ENCODE measurements at places on chromosomes 7 and 10.

DNA sequence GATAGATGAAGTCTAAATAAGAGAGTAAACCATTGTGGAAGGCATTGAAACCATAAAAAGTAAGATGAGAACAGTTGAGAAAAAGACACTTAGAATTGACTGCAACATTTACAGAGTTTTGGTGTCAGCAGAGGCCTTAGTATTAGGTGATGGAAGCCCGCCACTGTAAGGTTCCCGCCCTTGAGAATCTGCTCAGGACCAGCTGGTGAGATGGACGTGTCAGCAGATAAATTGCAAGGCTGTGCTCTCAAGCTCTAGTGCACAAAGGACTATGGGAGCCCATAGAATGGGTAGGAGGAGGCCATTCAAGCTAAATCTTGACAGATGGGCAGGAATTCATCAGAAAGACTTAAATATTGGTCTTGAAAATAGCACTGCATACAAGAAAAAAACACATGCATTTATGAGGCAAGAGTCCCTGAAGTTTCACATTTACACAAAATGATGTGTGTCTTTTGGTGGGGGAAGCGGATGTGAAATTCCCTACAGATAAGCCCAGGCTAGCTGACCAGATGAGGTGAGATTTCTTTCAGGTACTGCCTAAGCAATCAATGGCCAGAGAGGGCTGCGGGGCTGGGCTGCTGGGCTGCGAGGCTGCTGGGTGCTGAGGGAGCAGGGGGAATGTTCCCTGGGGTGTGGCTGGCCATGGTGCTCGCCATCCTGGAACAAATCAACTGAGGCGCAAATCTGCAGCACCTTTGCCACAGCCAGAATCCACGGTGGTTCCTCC, 42.5 kb downstream of the SYPL1 start:
- DNase-seq, result no peak

GRCh38 chr7:130298544-130299326, 5.8 kb downstream of the CPA4 start:
- no peak for DNase-seq

GRCh38 chr7:19378345-19378714, 233.1 kb upstream of the FERD3L start:
- DNase-seq, result no peak

DNA sequence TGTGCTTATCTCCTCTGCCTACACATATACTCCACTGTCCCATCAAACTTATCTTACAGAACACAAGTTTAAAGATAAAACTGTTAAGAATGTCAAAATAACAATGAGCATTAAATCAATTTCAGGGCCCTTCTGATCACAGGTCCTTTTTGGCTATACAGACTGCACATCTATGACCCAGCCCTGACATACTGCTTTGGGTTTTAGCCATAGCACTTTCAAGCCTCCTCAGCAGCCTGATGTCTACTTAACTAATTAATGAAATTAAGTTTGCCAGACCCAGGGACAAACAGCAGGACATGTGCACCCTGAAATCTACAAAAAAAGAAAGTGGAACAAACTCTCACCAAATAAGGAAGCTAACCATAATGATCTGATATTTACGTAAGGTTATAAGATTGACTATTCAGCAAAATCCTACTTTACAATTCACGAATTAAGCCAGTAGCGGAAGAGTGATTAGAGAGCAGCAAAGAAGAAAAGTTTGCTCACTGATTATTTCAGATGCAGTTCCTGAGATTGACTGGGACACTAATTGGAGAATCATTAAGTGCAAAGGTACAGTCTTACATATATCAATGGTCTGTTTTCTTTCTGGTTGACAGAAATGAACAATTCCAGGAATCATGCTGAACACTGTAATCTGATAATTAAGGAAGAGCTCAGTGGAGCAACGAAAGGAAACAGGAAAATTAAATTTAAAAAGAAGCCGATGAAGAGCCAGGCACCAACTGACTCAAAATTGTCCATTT, 669.3 kb upstream of the LRRN3 start:
- no peak for DNase-seq

GRCh38 chr10:114073395-114074186, 29.9 kb downstream of the ADRB1 start:
- DNase-seq, result no peak

GRCh38 chr10:80448209-80448942, 5.7 kb upstream of the TSPAN14 start:
- no peak for DNase-seq

DNA sequence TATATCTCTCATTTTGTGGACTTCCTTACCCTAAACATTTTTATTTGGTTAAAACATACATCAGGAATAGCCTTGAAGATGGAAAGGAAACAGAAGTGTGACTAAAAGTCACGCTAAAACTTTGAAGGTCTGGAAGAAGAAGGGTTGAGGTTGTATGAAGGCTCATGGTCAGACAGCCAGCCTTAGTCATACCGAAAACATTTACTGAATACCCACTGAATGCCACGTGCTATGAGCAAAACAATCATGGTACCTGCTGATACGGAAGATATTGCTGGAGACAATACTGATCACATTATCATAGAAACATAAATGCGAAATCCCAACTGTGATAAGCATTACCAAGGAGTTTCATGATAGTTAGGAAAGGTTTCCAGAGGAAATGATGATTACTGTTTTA, 64.0 kb downstream of the PDZD8 start:
- no peak for DNase-seq

GRCh38 chr10:102869258-102870198, at the start of gene AS3MT:
TSS of gene AS3MT (plus strand) at chr10:102869470. CDS start at chr10:102869593, 123 bp downstream.
- peak; percentile 25 for DNase-seq

DNA sequence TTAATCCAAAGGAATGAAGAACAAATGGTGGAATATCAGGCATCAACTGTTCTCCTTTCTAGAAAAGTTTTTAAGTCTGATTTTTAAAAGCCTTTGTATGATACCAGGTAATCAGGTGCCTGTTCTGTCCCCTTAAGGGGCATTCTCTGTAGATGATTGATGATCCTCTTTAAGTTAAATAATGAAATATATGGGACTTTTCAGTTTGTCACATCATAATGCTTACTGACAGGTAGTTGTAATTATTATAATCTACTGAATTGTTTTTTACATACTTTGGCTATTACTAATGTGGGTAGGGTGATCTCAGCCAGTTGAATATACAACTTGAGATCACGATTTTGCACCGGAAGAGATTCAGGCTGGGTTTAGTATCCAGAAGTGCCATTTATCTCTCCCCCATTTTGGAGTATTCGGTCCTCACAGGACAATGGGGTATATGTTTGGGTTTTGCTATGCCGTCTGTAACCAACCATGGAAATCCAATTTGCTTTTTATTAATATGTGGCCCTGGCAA, 330.2 kb downstream of the BICC1 start:
- no peak for DNase-seq

DNA sequence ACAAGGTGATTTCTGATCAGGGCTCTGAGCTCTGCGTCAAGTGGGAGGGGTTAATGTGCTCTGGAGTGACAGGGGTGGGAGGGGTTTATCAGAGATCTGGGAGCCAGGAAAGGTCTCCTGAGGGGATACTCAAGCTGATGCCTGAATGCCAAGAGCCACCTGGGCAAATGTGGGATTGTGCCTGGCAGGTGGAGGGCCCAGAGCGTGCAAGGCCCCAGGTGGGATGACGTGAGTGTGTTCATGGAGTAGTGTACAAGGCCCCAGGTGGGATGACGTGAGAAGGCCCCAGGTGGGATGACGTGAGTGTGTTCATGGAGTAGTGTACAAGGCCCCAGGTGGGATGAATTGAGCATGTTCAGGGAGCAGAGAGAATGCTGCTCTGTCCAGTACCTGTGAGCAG, 610.3 kb downstream of the PTPRN2 start:
- DNase-seq, result no peak

- no peak for DNase-seq
These were observed 415.8 kb upstream of the SEMA3A start for GRCh38 chr7:84610390-84610789.

DNA sequence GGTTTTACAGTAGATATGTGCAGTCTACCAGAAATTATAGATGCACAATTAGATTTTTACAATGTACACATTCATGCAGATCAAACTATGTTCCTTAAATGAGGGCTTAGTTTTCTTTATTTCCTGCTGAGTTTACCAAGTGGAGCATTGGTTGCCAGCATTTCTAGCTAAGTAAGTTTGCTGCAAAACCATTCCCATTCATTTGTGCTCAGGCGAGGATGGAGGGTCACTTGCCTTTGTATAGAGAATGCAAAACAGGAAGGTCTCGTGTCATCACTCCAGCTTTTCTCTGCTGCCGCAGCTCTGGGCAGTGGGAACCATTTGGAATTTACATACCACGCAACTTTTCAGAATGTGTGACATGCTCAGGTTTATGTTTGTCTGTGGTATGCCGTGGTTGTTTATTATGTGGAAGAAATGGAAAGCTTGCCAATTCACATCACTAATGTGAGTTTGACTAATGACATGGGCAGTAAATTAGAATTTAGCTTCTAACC, 198.6 kb downstream of the TRIL start:
- DNase-seq, result no peak

GRCh38 chr10:58158806-58159205, 108.9 kb downstream of the IPMK start:
- no peak for DNase-seq

DNA sequence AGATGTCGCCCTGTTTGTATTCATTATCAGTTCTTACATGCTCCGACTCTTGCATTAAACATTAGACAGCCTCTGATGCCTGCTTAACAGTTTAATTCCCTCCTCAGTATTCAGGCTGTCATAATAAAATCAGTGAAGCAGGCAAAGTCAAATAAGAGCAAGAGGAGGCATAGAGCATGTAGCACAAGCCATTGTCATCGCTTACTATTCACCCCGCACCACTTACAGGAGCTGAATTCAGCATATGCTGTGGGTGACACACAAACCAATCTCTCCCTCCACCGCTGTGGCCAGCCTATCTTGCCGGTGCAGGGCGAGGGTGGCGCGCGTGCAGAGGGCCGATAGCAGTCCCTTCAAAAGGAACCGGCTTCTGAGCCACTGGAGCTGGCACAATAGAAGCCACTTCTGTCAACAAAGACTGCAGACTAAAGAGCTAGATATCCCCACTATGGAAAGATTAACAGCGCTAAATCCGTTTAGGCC, 433.2 kb upstream of the MGMT start:
- DNase-seq, result no peak

- peak; percentile 3 for DNase-seq
These were observed 27.6 kb downstream of the SDHAF3 start for GRCh38 chr7:97145068-97145467.

GRCh38 chr7:50690541-50691011, 92.1 kb downstream of the GRB10 start:
- no peak for DNase-seq

DNA sequence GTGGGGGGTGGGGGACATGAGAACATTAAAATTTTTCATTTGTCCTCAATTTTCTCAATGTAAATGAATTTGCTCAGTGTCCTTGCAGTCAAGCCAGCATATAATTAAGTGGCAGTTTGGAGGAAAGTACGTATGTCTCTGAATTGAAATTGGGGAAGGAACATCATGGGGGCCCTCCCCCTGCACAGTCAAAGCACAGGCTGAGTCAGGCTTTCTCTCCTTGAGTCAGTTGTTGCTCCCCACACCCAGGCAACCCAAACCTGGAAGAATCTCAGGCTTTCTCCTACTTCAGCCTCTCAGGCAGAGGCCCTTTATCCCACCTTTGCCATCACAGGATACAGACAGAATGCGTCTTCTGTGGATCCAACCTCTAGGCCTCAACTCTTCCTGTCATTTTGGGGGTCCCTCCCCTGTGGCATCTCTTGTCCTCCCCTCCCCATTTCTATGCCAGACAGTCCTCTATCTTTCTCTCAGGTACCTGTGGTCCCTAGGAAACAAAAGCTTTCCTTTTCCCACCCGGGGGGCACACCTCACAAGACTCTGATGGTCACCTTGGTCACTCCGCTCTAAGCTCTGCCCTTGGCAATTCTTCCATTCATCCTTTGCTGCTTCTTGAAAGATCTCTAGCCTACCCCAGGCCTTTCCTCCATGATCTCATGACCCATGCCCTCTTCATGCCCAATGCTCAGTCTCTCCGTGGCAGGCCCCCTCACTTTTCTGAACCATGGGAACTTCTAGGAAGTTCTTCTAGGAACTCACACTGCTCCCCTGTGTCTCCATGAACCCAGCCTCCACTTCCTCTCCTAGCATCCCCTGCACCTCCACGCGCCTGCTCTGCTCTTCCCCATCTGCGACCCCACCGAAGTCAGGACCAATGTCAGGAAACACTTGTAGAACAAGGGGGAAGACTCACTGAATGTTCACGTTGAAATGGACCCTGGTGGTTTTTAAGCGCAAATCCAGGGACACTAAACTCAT, 40.4 kb downstream of the CREB3L2 start:
- DNase-seq, result no peak

- DNase-seq, result no peak
These were observed 837 bp downstream of the SLC29A3 start for GRCh38 chr10:71319800-71320392.

- no peak for DNase-seq
These were observed 18.8 kb downstream of the ZNF282 start for GRCh38 chr7:149214020-149214720.

DNA sequence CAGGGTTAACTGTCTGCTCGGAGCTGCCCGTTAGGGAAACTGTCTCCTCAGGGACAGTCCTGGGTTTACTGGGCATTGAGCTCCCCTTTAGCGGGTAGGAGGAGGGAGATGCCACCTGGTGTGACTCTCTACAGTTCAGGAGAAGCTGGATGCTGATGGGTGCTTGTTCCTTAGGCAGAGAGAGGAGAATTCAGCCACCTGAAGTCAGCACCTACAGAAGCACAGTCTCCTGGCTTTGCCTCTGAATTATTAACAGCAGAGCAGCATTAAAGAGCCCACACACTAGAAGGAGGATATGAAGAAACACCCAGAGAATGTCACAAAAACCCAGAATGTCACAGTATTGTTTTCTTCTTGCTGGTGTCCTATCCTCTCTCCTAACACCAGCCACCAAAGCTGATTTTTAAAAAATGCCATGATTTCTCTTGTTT, 696 bp downstream of the GIMAP4 start:
- no peak for DNase-seq

- no peak for DNase-seq
These were observed 293.3 kb downstream of the USP6NL start for GRCh38 chr10:11317936-11318670.

DNA sequence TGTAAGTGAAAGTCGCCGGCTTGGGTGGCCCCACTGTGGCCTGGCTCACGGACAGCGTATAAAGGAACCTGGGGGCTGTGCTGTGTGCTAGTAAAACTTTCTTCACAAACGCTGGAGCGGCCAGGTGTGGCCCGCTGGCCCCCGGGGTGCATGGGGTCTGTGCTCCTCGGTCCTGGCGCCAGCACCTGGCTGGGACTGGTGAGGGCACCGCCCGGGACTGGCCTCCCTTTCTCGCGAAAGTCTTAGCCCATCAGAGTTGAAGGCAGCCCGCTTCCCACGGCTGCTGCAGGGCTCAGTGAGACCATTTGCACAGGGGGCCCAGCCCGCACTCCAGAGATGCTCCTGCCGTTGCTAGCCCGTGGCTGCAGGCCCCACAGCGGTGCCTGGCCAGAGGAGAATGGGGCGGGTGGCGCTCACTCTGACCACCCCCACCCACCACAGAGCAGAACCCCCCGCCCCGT, 5.8 kb downstream of the PWWP2B start:
- DNase-seq, result no peak

- no peak for DNase-seq
These were observed 348.9 kb downstream of the DNAJB6 start for GRCh38 chr7:157685430-157686284.

GRCh38 chr10:113518816-113519591, 33.8 kb upstream of the HABP2 start:
- no peak for DNase-seq

Measured in RWPE1 (cell line).